ENCODE measurements at places on chromosomes 6 and 20. TPM values are rescaled to one million over a fixed set of nuclear protein-coding genes. Genes with fewer than 3 reads are reported as not detected.

DNA sequence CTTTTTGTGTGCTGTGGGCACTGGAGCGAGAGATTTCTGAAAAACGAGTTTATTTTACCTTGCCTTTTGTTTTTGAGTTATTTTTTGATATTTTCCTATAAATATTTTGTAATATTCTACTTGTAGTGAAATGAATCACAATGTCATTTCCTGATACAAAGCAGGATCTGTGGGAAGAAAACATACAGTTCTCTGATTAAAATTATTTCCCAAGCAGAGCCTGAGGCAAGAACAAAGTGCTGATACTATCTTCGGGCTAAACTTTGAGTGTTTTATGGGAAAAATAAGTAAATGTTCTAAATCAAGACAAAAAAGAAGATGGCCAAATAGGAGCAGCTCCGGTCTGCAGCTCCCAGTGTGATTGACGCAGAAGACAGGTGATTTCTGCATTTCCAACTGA, 33.7 kb upstream of the ELOVL5 start:
- no peak for DNase-seq

GRCh38 chr6:167833396-167833763, 6.7 kb downstream of the AFDN start:
- no peak for DNase-seq

DNA sequence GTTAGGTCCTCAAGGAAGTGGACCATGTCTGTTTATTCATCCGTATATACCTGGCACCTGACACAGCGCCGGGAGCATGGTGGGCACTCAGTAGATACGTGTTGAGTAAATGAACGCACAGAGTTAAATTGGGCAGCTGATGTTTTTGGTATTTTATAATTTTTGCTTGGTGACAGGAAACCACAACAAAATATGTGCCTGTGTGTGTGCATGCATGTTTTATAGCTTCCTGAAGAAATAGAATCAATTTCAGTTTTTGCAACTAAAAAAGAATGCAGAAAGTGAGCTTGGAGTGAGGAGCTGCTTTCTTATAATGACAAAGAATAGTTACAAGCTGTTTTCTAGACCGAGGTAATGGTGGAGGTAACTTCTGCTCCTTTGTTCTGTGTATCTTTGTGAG, 91.4 kb downstream of the PLCB4 start:
- no peak for DNase-seq

DNA sequence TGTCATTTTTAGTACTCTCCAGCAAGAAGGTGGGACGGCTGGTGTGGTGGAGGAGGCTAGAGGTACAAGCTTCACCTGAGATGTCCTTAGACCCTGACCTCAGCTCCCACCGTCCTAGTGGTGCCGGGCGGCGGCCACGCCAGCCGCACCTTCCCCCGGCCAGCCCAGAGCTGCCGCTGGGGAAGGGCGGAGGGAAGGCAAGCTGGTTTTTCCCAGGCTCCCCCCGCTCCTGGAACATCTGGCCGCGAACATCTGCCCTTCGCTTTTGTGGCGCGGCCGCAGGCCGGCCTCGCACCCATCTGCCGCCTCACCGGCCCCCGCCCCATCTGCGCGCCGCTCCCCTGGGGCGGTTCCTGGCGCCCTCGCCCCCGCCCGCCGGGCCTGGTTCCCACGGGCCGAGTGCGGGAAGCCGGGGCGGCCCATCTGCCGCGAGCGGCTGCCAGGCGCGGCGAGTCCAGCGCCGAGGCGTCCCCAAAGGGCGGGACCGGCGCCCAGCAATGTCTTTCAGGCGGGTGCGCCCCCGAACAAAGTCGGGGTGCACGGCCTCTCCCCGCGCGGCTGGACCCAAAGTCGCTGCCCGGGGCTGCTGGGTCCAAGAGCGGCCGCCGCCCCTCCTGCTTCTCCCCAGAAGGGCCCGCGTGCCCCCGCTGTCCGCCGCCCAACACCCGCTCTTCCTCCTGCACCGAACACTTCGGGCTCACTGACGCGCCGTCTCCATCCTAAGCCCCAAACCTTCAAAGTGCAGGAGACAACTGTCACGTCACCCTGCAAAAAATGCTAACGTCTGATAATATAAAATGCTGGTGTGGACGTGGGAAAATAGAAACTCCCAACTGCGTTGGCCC, 17.3 kb upstream of the ID1 start:
- peak; percentile 55 for DNase-seq

DNA sequence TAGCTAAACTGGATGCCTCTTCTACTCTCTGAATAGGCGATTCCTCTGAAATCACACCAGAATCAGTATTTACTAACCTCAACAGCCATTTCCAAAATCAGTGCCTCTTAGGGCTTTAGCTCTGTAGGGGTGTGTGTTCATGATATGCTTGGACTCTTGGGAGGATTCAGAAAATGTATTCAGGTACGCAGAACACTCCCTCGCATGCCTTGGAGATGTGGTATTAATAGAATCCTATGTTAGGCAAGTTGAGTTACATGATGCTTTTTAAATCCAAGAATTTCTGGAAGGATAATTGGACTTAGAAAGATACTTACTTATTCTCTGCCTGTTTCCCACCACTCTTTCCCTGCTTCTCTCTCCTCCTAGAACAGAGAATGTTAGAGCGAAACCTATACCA, 31.8 kb upstream of the PBOV1 start:
- no peak for DNase-seq

DNA sequence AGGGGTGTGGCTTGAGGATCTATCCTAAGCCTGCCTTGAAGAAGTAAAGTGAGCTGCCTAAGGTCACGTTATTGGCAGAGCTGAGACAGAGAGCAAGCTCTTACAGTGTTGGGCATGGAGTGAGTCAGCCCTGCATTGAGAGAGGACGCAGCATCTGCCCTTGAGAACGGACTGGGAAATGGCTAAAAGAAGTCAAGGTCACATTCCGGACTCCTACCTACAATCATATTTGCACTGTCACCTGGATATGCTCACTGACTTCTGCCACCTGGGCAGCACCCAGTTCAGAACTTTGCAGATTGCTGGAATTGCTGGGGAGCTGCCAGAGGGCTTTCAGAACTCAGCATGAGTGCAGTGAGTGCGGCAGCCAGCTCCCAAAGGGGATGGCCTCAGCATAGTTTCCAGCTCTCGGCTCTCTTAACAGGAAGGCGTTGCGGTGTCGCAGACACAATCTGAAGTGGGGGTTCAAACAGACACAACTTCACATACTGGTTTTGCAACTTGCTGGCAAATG, 199.3 kb upstream of the SGK1 start:
- DNase-seq, result peak; percentile 59

GRCh38 chr6:38443352-38444144, 196.2 kb downstream of the BTBD9 start:
- no peak for DNase-seq

- DNase-seq, result no peak
Measured at GRCh38 chr6:56491606-56492328, 150.9 kb downstream of the DST start.

- DNase-seq, result no peak
Measured at GRCh38 chr20:430091-430999, 22.2 kb downstream of the RBCK1 start.

The PTCHD4 gene
- 0.96 TPM for total RNA-seq
